ENCODE measurements at places on chromosomes 6 and 20.
A peak's percentile ranks its signal among the peaks of the same experiment; 100 is the strongest.

GRCh38 chr6:77334093-77334492 is 129.2 kb downstream of the HTR1B start:
- no peak for DNase-seq

DNA sequence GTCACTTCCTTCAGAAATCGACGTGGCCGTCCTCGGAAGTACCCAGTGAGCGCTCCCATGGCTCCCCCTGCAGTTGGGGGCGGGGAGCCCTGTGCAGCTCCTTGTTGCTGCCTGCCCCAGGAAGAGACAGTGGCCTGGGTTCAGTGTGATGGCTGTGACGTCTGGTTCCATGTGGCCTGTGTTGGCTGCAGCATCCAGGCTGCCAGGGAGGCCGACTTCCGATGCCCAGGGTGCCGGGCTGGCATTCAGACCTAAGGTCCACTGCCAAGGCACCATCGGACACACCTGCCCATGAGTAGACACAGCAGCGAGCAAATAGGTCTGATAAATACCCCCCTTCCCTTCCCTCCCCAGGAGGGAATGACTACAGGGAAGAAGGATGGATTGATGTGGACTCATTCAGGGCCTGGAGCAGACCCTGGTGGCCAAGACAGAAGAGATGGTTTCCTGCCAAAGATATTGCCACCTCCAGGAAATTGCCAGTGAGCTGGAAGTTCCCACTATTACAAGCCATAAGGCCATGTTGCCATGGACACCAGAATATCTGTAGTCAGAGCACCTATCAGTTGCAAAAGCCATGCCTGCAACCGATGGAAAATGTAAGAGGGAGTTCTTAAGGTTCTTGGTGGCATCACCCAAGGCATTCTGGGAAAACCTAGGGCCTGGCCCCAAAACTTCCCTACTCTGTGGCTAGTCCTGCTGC is 4.2 kb downstream of the TCF19 start:
- no peak for DNase-seq

DNA sequence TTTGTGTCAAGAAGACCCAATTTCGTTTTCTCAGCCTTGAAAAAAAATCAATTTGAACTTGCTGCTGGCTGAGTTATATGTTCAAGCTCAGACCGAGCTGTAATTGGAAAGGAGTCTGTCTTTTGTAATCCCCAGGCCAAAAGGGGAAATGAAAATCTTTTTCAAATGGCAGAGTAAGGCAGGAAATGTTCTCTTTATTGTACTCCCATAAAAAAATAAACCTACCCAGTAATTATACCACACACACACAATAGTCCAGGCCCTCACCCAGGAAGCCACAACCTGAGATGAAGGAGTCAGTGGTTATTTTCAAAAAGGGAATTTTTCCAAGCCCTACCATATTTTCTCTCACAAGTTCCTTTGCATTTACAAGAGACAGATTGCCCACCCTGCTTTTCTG is 45.3 kb downstream of the CLIC5 start:
- no peak for DNase-seq

- no peak for DNase-seq
Measured at GRCh38 chr6:116948533-116949304, 71.7 kb downstream of the RFX6 start.

DNA sequence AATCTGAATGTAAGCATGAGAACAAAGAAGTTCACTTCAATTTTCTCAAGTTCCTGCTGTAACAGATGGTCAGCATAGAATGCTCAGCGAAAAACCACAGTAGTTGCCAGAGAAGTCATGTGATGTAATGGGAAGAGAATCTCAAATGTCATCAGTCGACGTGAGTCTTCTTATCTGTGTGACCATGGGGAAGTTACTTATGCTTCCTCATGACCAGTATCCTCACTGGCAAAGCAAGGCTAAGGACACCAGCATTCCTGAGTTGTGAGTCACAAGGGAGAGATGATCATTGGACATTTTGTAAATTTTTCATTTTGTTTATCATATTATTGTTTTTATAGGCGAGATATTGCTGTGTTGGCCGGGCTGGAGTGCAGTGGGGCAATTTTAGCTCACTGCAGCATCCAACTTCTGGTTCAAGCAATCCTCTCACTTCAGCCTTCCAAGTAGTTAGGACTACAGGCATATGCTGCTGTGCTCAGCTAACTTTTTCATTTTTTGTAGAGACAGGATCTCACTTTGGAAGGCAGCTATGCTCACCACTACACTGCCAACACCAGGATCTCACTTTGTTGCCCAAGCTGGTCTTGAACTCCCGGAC is 21.9 kb downstream of the SGK1 start:
- no peak for DNase-seq

GRCh38 chr20:62795023-62795761 is 1.1 kb upstream of the MRGBP start:
- DNase-seq = peak; percentile 45

- peak; percentile 51 for DNase-seq
Measured at GRCh38 chr6:166415306-166415705, 32.6 kb upstream of the MPC1 start.

- no peak for DNase-seq
Measured at GRCh38 chr20:16926626-16927430, 178.7 kb downstream of the OTOR start.

GRCh38 chr6:33105386-33105785 is 29.6 kb downstream of the HLA-DPB1 start:
- no peak for DNase-seq
